Tracheal epithelial cell (primary cell): ENCODE measurements at places on chromosomes 7 and 10. TPM values are rescaled to one million over a fixed set of nuclear protein-coding genes. Genes with fewer than 3 reads are reported as not detected.

The SPDYE3 gene
- total RNA-seq: not detected in 2 replicates

The SEMA3D gene
- 0.64 TPM in 1 of 2 replicates, not detected in the other for total RNA-seq

The PTPRZ1 gene
- 2.7 and 7.2 TPM in 2 replicates for total RNA-seq

The SFTPD gene
- total RNA-seq: under 0.01 and 1.3 TPM in 2 replicates

The IFIT2 gene
- 0.21 and 6.3 TPM in 2 replicates for total RNA-seq

The HPSE2 gene
- not detected in 2 replicates for total RNA-seq

The TRIL gene
- total RNA-seq: not detected in 2 replicates
